ENCODE measurements at places on chromosomes 6 and 20.

DNA sequence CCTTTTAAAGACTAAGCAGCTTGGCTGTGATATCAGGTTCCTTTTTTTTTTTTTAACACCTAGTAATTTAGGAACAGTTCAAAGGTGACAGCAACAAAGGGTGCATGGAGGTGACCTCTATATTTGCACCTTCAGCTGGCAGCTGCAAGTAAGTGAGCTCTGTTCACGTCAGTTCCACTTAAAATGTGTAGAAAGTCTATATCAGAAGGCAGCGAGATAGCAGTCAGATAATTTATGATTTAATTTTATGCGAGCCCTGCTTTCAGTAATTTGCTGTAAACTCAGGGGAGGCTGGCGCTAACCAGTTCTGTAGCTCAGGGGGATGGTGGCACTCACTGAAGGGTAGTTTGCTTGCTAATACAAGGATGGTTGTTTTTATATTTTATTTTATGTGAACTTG is 602.8 kb upstream of the MMS22L start:
- DNase-seq: no peak

DNA sequence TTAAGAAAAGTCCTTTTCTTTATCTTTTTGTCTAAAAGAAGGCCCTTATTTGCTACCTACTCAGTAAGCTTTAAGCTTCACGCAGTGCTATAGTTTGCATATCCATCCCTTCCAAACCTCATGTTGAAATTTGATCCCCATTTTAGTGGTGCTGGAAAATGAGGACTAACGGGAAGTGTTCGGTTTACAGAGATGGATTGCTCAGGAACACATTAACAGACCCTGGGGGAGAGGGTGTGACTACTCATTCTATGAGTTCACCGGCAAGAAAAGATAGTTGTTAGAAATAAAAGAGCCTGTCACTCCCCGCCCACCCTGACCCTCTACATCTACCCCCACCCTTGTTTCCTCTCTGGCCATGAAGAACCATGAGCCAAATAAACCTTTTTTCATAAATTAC is 546.2 kb downstream of the MEI4 start:
- no peak for DNase-seq

DNA sequence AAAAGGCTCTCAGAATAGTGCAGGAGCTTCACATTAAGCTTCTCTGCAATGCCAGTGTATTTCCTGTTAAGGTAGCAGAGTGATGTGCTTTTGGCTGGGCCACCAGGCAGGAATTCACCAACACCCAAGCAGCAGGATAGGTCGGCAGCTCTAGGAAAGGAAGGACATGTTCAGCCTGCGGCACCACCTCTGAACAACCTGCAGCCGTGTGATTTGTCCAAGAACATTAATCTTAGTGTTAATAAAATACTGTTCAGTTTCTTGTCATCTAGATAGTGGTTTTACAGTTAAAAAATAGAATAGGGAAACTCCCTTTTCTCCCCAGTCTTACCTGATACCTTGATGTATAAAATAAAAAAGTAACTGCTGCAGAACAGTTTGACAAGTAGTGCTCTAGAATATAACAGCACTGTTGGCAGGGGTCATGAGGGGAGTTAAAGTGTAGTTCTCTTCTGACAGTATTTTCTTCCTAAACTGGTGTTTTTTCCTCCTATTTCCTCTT is 18.8 kb downstream of the ZNF292 start:
- no peak for DNase-seq

- no peak for DNase-seq
Measured at GRCh38 chr6:41161380-41161779, 1.5 kb downstream of the TREM2 start.

GRCh38 chr6:69337311-69337710 is 459.5 kb downstream of the LMBRD1 start:
- DNase-seq: no peak
